Muscle of back (tissue), 13 donors: ENCODE measurements at places on chromosomes 16 and 17. TPM values are rescaled to one million over a fixed set of nuclear protein-coding genes. Genes with fewer than 3 reads are reported as not detected.

- no peak for DNase-seq
Measured at GRCh38 chr16:53546988-53547391, 44.0 kb upstream of the AKTIP start.

Gene PLXDC1
- polyA plus RNA-seq, result 14.0 TPM

DNA sequence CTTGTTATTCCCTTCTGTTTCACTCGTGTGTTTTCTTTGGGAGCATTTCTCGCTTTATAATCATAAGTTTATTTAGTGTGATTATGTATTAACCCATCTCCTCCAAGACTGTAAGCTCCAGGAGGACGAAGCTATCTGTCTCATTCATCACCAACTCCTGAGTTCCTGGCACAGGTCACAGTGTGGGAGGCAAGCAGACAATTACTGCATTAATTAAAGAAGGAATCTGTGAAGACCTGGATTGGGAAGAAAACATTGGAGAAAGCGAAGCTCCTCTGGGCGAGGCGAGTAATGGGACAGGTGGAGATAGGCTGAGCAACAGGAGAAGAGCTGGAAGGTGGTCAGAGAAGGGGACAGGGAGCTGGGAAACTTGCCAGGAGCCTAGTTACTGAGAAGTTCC is 7.8 kb upstream of the CAMKK1 start:
- no peak for DNase-seq

- peak; percentile 36 for DNase-seq
Measured at GRCh38 chr16:280552-280951, at the start of gene ARHGDIG. ARHGDIG (plus strand) TSS chr16:280591; CDS start chr16:280681, 90 bp downstream.

DNA sequence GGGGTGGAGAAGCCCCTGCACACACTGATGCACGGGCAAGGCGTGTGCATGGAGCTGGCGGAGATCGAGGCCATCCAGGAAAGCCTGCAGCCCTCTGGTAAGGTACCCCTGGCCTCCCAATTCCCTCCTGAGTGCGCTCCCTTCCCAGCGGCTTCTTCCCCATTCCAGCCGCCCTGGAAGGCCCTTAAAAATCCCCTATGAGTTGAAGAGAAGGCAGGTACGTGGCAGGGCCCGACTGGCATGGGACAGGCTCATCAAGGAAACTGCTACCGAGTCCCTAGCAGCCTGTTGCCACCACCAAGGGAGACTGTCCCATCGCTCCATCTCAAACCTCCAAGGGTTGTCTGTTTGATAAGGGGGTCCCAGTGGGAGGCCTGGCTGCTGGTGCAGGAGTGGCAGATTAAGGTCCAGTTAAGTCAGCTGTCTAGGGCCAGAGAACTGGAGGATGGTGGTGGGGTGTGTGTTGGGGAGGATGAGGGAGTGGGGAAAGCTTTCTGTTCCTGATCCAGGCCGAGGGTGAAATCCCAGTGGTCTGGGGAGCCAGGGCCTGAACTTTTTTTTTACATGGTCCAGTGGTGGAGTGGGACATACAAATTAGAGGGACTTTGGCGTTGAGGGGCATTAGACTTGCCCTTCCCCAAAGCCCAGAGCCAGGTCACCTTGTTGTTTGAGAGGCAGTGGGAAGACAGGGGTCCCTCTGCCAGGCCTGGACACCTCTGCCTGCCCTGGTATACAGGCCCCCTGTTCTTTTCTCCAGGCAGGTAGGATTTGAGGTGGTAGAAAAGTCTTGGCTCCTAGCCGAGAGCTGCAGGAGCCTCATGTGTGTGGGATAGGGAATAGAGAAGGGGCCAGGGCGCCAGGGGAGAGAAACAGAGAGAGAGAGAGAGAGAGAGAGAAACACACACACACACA is 994 bp downstream of the IGFBP4 start:
- DNase-seq, result peak; percentile 61

DNA sequence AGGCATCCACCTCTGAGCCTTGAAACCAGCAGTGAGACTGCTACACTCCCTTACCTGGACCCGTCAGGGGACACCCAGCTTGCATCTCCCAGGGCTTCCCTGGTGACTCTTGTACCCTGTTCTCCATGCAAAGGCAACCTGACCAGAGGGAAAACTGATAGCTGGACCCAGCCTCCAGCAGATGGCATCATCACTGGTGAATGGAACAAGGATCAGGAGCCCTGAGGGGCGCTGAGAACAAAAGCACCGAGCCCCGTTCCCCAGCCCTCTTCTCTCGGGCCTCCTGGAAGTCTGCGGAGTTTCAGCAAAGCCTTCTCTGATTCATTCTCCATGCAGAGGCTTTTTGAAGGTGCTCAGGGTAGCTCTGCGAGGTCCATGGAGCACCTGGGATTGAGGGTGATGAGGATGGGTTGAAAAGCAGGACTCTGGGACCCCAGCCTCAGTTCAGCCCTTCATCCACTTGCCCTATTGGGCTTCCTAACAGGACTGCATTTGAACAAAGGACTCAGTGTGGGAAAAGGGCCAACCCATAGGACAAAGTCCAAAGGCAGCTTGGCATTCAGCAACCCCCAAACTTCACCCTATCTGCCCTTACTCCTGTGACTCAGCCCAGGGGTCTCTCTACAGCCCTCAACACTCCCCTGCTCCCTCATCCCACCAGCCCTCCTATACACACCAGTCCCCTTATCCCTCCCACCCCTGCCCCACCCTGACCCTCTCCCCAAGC is 45.0 kb upstream of the LHX1 start:
- no peak for DNase-seq

Gene TBX6
- polyA plus RNA-seq, result 0.34 TPM

DNA sequence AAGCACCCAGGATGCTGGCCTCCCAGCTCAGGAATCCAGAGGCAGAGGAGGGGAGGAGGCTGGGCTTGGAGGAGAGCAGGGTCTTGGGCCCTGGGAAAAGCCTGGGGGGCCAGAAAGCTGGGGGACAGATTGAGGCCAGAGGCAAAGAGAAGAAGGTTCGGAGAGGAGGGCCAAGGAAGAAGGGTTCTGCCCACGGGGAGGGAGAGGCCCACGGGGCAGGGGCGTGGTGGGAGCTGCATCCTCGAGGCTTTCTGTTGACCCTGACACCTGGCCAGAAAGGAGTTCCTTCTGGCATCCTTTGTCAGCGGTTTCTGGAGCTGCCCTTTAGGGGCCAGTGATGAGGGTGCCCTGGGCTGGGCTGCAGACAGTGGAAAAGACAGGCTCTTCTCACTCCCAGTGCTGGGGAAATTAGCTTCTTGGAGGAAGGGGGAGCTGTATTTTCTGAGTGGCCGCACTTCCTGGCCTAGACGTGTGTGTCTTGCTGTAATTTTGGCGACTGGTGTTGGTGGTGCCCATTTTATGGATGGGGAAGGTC is 308.7 kb downstream of the SEC14L1 start:
- DNase-seq, result no peak

Gene TP53TG3B
- polyA plus RNA-seq, result not detected

- DNase-seq, result peak; percentile 56
Measured at GRCh38 chr16:64615630-64616280, 506.1 kb downstream of the CDH11 start.

DNA sequence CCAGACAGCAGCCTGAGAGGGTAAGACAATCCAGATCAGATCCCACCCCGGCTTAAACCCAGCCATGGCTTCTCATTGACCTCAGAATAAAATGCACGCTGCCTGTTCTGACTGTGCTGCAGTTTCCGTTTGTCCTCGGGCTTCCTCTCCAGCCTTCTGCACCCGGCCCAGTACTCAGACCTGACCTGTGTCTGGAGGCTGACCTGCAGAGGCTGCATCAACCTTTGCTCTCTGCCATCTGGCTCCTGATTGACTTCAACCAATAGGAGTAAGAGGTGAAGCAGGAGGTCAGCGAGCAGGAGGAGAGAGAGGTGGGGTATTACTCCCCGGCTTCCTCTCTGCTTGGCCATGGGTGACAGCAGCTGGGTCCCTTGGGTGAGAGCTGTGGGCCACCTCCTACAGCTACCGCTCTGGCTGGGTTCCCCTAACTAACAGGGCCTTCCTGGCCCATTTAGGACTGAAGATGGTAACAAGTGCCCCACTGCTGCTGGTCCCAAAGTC is 46.7 kb downstream of the C16orf82 start:
- DNase-seq, result no peak

Gene SLC9A5
- 0.78 TPM for polyA plus RNA-seq

GRCh38 chr17:8283356-8283755 is 5.1 kb upstream of the RANGRF start:
- no peak for DNase-seq

- DNase-seq, result no peak
Measured at GRCh38 chr16:74868501-74868900, 93.9 kb upstream of the FA2H start.

GRCh38 chr17:15516150-15516549 is 47.1 kb downstream of the TVP23C start:
- no peak for DNase-seq

Gene ATP2C2
- polyA plus RNA-seq, result 0.27 TPM

DNA sequence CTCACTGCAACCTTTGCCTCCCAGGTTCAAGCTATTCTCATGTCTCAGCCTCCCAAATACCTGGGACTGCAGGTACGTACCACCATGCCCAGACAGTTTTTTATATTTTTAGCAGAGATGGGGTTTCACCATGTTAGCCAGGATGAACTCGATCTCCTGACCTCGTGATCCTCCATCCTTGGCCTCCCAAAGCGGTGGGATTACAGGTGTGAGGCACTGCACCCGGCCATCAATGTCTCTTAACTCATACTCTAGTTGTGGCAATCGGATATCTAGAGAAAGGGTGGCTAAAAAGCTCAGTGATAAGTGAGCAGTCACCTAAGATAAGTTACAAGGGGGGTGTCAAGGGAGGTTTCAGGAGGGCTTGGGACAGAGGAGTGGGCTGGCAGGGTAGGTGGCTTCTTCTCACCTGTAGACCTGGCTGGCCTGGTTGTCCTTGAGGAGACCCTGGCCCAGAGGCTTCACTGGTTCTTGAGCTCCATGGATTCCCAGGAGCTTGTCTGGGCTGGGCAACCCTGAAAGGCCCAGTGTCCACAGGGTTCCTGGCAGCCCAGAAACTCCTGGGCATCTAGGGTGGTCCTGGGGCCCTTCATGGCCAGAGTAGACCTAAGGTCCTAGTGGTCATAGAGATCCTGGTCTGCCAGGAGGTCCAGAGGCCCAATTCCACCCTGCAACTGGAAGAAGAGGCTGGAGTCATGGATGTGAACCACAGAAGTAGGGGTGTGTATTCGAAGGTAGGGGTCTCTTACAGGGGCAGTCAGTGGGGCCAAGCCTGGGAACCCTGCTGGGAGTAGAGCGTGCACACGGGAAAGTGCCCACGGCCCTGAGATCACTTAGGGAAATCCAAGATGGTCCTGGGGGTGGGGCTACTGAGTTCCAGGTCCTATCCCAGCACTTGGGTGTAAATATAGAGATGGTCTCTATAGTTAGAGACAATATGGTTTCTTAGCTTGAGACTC is 12.7 kb upstream of the IGFBP4 start:
- DNase-seq, result no peak

Gene TBC1D3L
- polyA plus RNA-seq, result 14.2 TPM

DNA sequence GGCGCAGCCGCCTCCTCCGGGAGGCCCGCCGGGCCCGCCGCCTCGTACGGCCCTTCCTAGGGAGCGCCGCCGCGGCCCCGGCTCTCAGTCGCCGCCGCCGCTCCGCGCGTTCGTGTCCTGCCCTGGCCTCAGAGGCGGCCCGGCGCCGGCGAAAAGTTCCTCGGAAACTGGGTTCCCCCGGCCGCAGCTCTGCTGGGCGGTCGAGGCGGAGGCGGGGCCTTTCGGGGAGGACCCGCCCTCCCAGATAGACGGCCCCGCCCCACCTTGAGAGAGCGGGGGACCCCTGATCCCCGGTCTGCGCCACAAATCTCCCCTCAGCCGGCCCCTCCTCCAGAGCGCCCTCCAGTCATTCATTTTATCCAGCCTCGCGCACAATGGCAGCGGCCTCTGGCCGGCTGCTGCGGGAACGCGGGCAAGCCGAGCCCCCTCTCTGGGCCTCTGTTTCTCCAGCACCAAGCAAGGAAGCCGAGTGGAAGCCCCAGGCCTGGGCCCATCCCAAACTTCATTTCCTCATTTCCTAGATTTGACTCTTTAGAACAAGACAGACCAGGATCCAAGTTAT is at the start of gene SREBF1:
TSS of gene SREBF1 (minus strand) at position 169 of the 562 bp plus-strand sequence. CDS start 169 bp downstream, outside the sequence.
- DNase-seq, result peak; percentile 89

- peak; percentile 86 for DNase-seq
Measured at GRCh38 chr17:42248351-42249179, 27.6 kb downstream of the STAT5B start.

Gene OR1E2
- not detected for polyA plus RNA-seq
